ENCODE measurements at places on chromosomes 7 and 10.

GRCh38 chr10:14723052-14723689 lies 51.5 kb downstream of the FAM107B start:
- DNase-seq, result no peak

GRCh38 chr10:10128387-10128786 lies 889.3 kb upstream of the CELF2 start:
- DNase-seq, result no peak

GRCh38 chr7:154505362-154505761 lies 453.2 kb downstream of the DPP6 start:
- DNase-seq, result no peak

- DNase-seq, result no peak
Observed at GRCh38 chr10:4984971-4985594, 18.6 kb downstream of the AKR1C2 start.

All from T-helper 17 cell (primary cell).